ENCODE measurements at places on chromosomes 1 and 21.
A peak's percentile ranks its signal among the peaks of the same experiment; 100 is the strongest.

- no peak for DNase-seq
Observed at GRCh38 chr1:152735648-152736047, 22.2 kb upstream of the KPRP start.

- no peak for DNase-seq
Observed at GRCh38 chr1:112904071-112904830, 51.7 kb downstream of the SLC16A1 start.

DNA sequence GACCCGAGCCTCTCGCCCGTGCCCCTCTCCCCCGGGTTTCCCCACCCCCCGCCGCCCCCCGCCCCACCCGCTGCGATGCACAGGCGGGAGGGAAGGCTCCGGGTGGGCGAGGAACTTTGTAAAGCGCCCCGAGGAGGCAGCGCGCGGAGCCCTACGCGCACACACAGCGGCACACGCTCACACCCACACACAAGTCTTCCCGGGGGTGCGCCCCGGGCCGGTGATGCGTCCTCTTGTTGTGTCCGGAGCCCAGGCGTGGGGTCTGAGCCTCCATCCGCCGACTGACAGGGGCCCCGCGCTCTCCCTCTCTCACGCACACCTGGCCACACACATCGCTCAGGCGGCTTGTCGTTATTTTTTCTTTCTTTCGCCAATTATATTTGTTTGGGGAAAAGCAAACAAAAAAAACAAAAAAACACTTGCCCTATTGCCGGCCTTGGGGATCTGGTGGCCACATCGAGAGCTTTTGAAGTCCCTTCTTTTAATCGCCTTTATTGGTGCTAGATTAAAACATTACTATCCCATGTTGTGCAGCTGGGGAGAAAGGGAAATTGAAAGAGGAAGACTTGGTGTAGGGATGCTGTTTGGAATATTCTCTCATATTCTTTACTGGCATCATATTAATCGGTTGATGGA, 770 bp downstream of the NTNG1 start:
- DNase-seq, result no peak

GRCh38 chr1:26603856-26604255, 74.3 kb downstream of the RPS6KA1 start:
- DNase-seq, result no peak

DNA sequence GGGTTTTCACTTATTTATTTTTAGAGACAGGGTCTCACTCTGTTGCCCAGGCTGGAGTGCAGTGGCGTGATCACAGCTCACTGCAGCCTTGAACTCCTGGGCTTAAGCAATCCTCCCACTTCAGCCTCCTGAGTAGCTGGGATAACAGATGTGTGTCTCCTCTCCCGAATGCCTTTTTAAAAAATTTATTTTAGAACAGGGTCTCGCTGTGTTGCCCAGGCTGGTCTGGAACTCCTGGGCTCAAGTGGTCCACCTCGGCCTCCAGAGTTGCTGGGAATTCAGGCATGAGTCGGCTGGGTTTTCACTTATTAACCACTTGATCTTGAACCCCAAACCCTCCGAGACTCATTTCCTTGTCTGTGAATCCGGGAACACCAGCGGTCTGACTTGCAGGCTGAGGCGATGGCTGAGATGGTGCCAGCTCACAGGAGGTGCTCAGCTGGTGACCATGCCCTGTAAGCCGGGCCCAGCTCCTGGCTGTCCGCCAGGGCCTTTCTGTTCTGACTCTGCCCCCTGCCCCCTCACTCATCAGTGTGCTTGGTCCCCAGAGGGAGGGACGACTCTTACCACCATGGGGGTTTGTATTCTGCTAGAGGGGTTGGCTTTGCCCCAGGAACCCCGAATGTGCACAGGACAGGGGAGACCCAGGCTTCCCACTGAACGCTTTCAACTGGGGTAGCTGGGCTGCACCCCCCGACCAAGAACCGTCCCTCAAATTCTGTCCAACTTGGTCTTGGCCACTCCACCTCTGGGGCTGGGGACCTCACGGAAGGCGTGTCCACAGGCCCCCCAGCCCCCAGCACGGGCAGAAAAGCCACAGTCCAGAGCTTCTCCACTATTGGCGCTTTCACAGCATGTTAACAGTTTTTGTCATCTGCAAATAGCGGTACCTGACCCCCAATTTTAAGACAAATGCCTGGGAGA, 22.5 kb downstream of the MMEL1 start:
- DNase-seq, result no peak

GRCh38 chr21:37356706-37357105, 9.9 kb upstream of the DYRK1A start:
- no peak for DNase-seq

DNA sequence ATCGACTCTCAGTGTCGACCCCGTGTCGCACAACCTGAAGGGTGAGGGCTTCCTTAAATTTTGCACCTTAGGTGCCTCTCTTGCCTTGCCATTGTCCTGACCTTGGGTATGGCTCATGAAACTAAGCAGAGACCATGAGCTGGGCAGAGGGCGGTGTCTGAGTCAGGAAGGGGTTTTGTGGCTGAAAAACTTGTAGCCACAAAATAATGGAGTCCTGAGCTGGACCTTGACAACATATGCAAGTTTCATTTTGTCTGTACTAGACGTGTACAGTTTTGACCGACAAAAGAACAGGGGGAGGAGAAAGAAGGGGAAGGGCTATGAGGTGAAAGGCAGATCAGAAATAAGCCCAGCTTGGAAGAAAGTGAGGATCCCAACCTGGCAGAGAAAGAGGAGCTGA, 8.3 kb upstream of the RUNX1 start:
- DNase-seq, result no peak

DNA sequence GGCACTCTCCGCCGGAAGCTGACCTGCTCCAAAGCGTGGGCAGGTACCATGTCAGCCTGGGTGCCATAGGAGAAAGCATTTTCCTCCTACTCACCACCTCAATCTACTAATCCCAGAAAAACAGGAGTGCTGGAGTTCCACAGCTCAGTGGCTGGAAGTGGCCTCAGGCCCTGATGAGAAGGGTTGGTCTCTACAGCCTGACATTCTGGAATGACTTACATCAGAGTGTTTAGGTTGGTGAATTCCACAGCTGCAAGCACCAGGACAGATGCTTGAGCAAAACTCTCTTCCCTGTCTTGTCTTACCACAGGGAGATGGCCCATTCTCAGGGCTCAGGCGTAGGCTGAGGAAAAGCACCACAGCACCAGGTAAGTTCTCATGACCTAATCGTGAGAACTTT, 5.5 kb downstream of the SEC16B start:
- no peak for DNase-seq

GRCh38 chr1:181601186-181601950, 118.1 kb downstream of the CACNA1E start:
- DNase-seq, result no peak

DNA sequence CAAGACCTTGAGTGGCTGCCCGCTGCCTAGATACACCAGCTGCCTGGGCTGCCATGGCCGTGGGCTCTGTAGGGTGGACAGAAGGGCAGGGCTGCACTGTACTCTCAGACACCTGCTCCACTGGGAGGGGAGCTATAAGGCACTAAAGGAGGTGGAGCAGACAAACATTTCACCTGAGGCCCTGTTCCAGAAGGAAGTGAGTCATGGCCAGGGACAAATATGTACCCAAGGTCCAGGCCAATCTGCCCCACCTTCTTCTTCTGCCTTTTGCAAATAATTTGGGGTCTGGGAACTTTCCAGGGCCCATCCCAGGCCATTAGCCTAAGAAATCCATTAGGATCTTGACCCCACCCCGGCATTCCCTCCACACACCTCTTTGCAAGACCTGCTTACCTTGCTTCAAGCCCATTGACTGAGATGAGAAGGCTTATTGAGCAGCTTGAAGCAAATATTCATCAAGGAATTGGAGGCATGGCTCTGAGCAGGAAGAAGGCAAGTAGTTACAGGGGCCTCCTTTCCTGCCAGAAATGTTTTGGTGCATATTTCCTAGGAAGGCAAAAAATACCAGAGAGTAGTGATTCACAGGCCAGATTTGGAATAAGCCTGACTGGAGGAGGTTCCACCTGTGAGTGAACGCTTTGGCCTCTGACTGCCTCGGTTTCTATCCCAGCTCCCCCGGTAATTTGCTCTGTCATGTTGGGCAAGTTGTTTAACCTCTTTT, at the start of gene CAPN8:
CAPN8 (minus strand) TSS at position 110 of the 721 bp plus-strand sequence; CDS start at position 55, 55 bp downstream.
- DNase-seq, result no peak

DNA sequence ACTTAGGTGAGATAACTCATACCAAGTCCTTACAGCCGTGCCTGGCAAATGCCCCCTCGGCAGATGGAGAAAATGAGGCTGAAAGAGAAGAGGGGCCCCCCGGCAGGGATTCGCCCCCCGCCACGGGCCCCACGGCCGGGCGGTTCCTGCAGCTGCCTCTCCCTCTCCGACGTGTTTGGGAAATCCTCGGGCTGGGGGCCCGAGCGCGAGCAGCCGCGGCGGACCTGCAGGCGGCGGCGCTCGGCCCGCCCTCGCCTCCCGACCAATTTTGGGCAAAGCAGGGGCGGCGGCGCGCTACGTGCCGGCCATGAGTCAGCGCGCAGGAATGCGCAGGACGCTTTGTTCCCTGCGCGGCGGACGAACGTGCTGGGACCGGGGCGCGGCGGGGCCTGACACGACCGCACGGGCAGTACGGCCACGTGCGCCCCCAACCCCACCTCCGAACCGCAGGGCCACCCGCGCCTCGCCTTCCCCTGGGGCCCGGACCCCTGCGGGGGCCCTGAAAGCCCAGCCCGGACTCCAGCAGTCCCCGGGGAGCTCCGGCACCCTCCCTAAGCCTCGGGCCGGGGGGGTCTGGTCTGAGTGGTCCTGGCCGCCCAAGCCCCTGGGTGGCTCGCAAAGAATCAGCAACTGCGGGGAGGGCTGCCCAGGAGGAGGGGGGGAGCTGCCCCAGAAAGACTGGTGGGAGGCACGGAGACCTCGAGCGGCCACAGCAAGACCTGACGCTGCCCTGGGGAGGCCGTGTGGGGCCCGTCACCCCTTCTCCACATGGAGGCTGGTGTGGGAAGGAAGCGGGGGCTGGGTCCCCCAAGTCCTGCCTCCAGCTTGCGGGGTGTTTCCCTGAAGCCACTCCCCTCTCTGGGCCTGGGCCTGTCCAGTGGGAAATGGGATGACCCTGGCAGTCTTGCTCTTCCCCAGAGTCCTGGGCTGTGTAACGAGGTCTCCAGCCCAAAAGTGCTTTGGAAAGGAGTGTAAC, 11.9 kb upstream of the EDN2 start:
- no peak for DNase-seq

DNA sequence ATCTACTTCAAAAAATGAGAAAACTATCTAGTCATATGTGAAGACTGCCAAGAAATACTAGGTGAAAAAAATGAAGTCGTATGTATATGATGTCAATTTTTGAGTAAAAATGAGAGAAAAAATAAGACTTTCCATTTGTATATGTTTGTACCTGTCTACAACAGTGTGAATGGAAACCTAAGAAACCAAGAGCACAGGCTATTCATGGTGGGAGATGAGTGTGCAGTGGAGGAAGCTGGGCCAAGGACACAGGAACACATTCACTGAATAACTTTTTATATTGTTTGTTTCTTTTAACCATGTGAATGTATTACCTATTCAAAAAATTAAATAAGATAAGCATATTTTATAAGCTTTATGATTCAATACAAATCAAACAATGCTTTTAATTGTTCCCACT, 67.0 kb downstream of the ERO1B start:
- no peak for DNase-seq

DNA sequence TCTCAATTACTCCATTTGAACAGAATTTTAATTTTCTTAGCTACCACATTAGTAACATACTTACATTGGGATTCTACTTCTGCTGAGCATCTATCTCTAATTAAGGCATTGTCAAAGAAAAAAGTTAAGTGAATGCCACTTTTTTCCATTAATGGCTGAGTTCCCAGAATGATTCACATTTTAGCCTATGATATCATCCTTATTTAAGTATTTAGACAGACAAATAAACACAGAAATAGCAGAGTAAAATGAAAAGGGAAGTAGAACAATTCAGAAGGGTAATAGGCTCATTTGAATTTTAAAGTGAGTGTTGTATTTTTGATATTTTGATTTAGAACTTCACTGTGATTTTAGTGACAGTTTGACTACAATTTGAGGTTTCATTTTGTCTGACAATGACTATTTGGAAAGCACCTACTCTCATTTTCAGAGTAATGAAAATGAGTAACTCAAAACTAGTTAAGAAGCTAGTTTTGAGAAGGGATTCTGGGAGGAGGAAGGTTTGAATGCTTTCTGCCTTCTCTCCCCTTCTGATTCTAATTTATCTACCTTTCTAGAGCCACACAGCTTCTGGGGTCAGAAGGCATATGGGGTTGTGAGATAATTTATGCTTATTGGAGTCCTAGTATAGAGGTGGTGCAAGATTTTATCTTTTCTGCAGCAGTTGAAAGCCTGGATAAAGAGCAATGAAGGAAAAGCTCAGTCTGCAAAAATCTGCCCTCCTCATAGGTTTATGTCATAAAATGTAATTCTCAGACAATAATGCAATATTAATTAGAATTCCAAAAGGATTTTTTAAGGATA, 15.5 kb downstream of the LYPLAL1 start:
- no peak for DNase-seq

- no peak for DNase-seq
Observed at GRCh38 chr1:58979677-58980076, 195.8 kb upstream of the JUN start.

GRCh38 chr1:200907611-200908097, 13.0 kb downstream of the INAVA start:
- no peak for DNase-seq

DNA sequence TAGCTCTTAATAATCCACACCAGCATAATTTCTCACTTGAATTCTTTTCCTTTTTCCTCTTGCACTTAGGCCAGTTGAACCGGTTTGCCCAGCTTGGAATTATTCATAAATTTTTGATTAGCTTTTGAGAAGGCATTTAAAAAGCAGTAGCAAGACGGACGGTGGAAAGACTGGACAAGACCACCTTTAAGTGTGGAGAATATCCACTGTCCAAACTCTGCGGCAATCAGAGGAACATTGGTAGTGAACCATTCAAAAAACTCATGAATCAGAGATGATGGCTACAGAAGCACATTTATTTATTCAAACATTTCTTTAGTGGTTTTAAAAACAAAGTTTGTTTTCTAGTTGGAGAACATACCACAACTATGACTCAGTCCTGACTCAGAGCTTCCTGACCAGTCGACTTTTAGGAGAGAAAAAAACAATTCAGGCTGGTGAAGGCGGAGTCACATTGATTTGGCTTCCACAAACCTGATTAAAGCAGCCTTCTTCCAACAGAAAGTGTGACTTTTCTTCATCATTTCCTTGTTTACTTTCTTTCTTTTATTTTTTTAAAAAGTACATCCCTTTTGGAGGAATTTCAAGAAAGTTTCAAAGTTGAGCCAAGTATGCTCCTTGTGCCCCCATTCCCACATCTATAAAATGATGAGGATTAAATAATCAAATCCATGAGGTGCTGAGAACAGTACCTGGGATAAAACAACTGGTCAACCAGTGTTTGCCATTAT, 128.8 kb downstream of the ADSS2 start:
- peak; percentile 38 for DNase-seq

GRCh38 chr1:91440847-91441246, 36.2 kb upstream of the HFM1 start:
- no peak for DNase-seq

- no peak for DNase-seq
Observed at GRCh38 chr21:32817208-32817607, 45.7 kb upstream of the PAXBP1 start.
